Uterus (tissue), 4 donors: ENCODE measurements at places on chromosomes 3 and 15. TPM values are rescaled to one million over a fixed set of nuclear protein-coding genes. Genes with fewer than 3 reads are reported as not detected.

GRCh38 chr3:57983734-57984518, 24.3 kb upstream of the FLNB start:
- H3K27ac ChIP-seq, result peak overlapping the region; percentile 57
- peak; percentile 78 for DNase-seq
- H3K36me3 ChIP-seq, result no peaks in the 10 kb centered on the region
- no peaks in the 10 kb centered on the region for H3K27me3 ChIP-seq

Gene IL20RB
- total RNA-seq, result 2.6 TPM

Gene HTR3E
- total RNA-seq, result not detected

GRCh38 chr15:101406036-101406435, 83.5 kb downstream of the PCSK6 start:
- no peaks in the 10 kb centered on the region for H3K27me3 ChIP-seq
- no peak for DNase-seq
- no peak overlapping the region for H3K4me3 ChIP-seq
- no peak overlapping the region for H3K27ac ChIP-seq
- no peaks in the 10 kb centered on the region for H3K36me3 ChIP-seq
- no peaks in the 10 kb centered on the region for H3K4me1 ChIP-seq

DNA sequence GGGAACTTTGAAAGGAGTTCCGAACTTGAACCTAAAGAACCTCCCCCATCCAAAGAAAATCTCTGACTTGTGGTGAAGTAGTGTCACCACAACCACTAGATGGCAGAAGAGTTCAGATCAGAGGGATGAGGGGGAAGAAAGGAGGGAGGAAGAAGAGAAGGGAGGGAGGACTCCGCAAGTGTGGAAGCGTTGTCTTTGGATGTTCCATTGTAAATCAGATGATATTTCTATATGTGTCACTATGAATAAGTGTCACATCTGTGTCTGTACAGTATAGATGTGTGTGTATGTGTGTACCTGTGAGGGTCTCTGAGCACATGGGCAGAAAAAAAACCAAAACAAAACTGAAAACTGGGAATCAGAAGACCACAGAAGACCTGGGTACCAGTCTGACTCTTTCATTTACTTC, 16.9 kb downstream of the SLC24A1 start:
- DNase-seq, result no peak
- H3K27ac ChIP-seq, result no peak overlapping the region
- no peaks in the 10 kb centered on the region for H3K27me3 ChIP-seq
- no peaks in the 10 kb centered on the region for H3K36me3 ChIP-seq

DNA sequence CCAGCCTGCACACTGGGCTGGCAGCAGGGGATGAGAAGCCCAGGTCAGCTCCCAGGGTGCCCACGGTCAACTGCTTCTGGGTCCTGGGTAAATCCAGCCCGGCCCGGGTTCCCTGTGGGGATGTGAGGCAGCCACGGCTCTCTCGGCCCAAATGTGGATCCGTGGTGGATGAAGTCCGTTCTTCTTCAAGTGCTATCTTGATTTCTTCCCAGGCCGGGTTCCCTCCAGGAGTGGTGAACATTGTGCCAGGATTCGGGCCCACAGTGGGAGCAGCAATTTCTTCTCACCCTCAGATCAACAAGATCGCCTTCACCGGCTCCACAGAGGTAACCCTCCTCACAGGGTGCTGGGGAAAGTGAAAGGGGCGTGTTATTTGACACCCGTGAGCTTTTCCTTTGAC, 16.1 kb downstream of the ALDH1A3 start:
- no peak overlapping the region for H3K4me3 ChIP-seq
- no peak for DNase-seq
- H3K27ac ChIP-seq, result no peak overlapping the region
